Spinal cord (tissue), 10 donors: ENCODE measurements at places on chromosomes 6 and 20. TPM values are rescaled to one million over a fixed set of nuclear protein-coding genes. Genes with fewer than 3 reads are reported as not detected.

Gene C6orf58
- total RNA-seq, result 0.17 TPM

GRCh38 chr6:42744351-42744893, 1.5 kb downstream of the TBCC start:
- no peak for DNase-seq

GRCh38 chr20:11719153-11719552, 198.5 kb upstream of the BTBD3 start:
- no peak for DNase-seq

- DNase-seq, result no peak
Observed at GRCh38 chr6:21133901-21134300, 459.6 kb upstream of the SOX4 start.

DNA sequence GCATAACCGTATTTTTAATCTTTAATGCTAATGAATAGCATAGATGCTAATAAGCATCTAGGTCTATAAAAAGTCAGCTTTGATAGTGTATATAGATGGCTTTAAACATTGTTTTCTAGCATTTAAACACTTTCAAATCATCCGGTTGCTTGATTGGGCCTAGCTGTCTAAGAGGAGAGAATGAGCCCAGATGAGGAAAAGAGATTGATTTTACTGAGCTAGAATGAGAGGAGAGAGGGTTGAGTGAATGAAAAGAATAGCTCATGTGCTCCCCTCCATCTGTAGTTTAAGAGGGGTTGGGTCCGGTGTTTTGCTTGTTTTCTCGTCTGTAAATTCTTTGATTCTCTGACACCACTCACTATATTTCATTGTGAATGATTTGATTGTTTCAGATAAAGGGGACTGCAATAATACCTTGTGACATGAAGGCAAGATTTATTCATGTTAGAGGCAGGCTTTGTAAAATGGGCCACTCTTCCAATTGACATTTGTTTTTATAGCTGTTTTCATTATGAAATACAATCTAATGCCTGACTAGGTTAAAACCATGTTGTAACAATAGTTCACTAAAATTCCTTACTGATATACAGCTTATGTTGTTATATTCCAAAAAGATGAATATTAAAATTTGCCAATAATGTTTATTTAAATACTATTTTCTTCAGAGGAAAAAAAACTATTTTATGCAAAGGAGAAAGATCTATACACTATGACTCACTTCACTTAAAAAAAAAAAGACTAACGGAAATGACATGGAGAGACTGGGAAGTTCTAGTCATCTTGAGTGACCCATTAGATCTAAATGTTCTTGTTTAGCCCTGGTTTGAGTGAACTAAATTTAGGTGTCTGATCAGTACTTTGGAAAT, 3.2 kb downstream of the PTPN1 start:
- no peak for DNase-seq

DNA sequence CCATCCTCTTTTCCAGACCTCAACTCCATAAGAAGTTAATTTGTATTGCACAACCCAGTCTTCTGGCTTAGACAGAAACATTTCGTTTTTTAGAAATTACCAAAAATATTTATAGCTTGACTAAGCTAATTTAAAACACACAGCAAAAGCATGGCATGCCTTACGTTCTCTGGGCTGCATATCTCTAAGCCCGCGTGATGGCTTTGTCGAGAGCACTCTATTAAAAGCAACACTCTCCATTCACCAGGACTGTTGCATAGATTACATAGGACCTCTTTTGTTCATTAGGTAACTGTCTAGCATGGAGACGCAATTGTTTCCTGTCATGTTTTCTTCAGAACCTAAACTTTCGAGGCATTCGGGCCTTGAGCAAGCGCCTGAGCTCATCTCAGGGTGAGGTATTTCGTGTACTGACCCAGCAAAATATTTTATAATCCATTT, 104.5 kb downstream of the IBTK start:
- no peak for DNase-seq

DNA sequence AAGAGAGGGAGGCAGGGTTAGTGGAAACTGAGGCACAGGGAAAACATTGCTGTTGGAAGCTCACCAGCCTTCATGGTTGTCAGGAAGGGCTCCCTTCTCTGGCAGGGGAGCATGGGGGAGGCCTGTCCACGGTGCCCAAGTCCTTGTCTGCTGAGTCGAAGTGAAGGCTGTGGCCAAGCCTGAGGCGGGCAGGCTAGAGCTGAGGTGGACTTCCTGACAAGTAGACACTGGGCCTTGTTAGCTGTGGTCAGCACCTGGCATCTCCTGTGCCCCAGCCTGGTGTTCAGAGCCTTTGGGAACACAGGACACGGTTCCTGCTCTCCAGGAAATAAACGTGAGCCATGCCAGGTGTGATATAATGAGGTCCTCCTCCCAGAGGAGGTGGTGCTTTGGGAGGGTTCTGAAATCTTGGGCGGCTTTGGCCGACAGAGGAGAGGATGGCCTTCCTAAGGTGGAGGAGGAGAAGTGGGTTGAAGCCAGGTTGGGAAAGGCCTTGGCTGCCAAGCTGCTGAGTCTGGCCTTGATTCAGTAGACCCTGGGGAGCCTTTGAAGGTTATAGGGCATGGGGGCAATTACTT, 138.4 kb upstream of the RNF24 start:
- no peak for DNase-seq

- DNase-seq, result no peak
Observed at GRCh38 chr6:119226089-119226488, 123.5 kb downstream of the MAN1A1 start.
